ENCODE measurements at places on chromosomes 13 and 19.

GRCh38 chr19:35270381-35270811, 1.6 kb downstream of the USF2 start:
- DNase-seq, result no peak

- DNase-seq, result no peak
Measured at GRCh38 chr13:79034341-79034740, 371.7 kb downstream of the RBM26 start.

DNA sequence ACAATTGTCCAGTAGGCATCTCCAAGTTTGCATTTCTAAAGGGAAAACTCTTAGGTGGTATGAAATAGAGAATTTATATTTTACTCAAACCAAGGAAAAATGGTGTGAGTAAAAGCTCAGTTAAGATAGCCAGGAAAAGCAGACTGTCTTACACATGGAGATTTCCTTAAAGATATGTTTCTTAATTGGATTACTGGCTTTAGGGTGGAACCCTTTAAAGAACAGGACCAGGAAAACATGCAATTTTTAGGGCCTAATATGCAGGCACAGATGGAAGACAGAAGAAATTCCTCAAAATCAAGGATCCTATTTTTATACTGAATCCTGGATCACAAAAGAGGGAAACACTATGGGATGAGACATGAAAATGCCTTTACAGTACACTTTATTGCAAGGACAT, 100.3 kb upstream of the PCDH17 start:
- no peak for DNase-seq

GRCh38 chr19:23305555-23305954, 55.4 kb upstream of the ZNF724 start:
- DNase-seq, result no peak

GRCh38 chr13:102825921-102826706, 19.7 kb upstream of the ERCC5 start:
- peak; percentile 94 for DNase-seq
